GM23338 (cell line): ENCODE measurements at places on chromosomes 1 and 21.

GRCh38 chr1:15406614-15407559, 2.8 kb upstream of the EFHD2 start:
- H3K27me3 ChIP-seq = peaks cover 24% of the 10 kb centered on the region
- peaks cover 10% of the 10 kb centered on the region for H3K4me1 ChIP-seq
- no peaks in the 10 kb centered on the region for H3K36me3 ChIP-seq

- H3K4me1 ChIP-seq = no peaks in the 10 kb centered on the region
- no peaks in the 10 kb centered on the region for H3K36me3 ChIP-seq
- no peak overlapping the region for H3K27ac ChIP-seq
These were observed 2.5 kb upstream of the UBASH3A start for GRCh38 chr21:42401154-42401553.

DNA sequence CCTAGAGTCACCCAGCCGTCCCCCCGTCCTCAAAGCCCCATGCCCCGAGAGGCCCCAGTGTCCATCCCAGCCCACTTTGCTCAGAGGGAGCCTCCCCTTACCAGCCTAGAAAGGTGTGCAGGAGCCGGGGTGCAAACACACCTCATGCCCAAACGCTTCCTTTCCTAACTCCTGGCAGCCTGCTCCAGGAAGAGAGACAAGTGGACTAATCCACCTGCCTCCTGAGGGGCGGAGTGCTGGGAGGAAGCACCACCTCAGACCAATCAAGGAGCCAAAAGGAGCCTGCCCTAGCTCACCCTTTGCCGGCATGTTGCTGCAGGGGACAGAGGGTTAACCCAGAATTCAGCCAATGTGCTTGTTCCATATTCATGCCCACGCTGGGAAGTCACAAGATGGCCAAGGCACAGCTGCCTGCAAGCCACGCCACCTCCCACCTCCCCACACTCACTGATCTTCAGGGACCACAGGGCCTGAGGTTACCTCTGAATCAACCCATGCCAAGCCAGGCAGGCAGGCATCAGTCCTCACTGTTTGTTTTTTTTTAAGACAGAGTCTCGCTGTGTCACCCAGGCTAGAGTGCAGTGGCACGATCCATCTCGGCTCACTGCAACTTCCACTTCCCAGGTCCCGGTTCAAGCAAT, 27.8 kb downstream of the PLEKHA6 start:
- H3K4me1 ChIP-seq = peaks cover 30% of the 10 kb centered on the region
- H3K36me3 ChIP-seq = no peaks in the 10 kb centered on the region
- DNase-seq = no peak
- H3K27me3 ChIP-seq = no peaks in the 10 kb centered on the region
- H3K27ac ChIP-seq = no peak overlapping the region
- no peak overlapping the region for H3K4me3 ChIP-seq

DNA sequence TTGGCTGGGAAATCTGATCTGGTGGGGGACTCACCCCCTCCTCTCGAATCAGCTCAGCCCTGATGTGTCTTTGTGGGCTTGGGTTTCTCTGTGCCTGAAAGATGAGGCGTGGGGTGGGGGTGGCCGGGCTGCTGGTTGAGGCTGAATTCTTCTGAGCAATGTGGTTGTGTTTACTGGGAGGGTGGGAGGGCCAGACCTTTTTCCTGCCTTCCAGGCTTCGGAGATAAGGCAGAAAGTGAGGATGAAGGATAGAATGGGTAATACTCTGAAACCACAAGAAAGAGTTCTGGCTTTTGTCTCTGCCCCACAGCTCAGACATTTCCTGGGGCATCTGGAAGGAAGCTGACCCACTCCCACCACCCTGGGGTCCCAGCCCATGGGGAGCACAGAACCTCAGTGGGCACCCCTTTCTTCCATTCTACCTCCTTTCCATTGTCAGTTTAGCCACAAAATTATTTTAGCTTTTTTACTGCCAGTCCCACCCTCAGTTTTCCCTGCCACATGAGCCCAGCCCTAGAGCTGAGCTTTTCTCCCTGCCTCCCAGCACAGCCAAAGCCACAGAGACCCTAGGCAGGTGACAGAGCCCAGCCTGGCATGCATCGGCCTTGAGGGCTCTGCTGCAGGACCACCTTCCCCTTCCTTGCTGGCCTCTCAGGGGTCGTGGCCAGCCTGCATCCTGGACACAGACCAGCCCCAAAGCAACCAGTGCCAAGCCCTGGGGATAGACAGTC, 11.2 kb downstream of the ALX3 start:
- H3K4me3 ChIP-seq = no peak overlapping the region
- no peaks in the 10 kb centered on the region for H3K4me1 ChIP-seq
